Vagina (tissue), 2 donors: ENCODE measurements at places on chromosomes 4 and X.

DNA sequence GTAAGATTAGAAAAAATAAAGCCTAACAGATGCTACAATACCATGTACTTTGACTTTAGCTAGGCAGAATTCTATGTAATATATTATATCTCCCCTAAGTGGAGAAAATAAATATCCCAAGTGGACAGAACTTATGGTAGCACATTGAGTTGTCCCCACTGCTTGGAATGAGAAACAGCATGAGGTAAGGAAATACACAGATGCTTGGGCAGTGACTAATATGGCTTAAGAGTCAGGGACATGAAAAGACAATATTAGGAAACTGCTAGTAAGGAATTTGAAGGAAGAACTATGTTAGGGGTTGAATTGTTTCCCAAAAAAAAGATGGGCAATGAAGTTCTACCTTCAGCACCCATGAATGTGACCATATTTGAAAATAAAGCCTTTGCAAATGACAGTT lies 2265.1 kb downstream of the PCDH7 start:
- no peak for DNase-seq

GRCh38 chr4:179976777-179977176 lies 2266.4 kb upstream of the TENM3 start:
- DNase-seq, result no peak

DNA sequence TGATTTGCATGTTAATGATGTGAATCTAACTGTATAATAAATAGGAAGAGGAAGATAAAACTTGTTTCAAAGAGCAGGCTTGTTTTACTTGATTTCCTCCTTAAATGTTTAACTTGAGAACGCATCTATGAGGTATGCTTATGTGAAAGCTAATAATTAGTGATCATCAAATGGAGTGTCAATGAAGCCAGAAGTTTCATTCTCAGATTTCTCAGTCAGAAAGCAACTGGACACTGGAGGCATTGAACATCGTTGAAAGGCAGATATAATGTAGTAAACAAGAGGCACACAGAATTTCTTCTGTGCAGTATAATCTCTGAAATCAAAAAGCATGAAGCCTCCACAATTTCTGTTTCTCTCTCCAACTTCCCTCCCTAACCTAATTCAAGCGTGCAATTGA lies 672.9 kb downstream of the ADGRL3 start:
- DNase-seq, result no peak

- no peak for DNase-seq
These were observed 423.0 kb upstream of the CNKSR2 start for GRCh38 chrX:20951016-20951810.

GRCh38 chrX:70128071-70128470 lies 5.2 kb upstream of the IGBP1 start:
- no peak for DNase-seq

DNA sequence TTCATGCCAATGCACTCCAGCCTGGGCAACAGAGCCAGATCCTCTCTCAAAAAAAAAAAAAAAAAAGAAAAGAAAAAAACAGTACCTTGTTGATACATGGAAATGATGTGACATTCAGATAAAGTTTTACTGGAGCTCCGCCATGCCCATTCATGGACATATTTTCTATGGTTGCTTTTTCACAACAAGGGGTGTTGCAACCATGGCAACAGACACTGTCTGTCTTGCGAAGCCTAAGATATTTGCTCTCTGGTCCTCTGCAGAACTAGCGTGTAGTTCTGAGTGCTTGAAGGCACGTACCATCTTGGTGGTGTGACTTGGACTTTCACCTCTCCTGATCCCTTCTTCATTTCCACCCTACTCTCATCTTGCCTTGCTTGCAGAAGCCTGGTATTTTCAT lies 53.2 kb downstream of the TBL1X start:
- no peak for DNase-seq

GRCh38 chr4:110492522-110492921 lies 16.6 kb downstream of the ENPEP start:
- DNase-seq, result no peak

GRCh38 chr4:8248091-8248490 lies 21.5 kb upstream of the HTRA3 start:
- DNase-seq, result no peak

- no peak for DNase-seq
These were observed 66.1 kb downstream of the PTTG2 start for GRCh38 chr4:38026158-38026740.

GRCh38 chr4:55768291-55768690 lies 51.3 kb upstream of the EXOC1L start:
- DNase-seq, result no peak

- DNase-seq, result no peak
These were observed 143.4 kb downstream of the AREG start for GRCh38 chr4:74588350-74588749.

DNA sequence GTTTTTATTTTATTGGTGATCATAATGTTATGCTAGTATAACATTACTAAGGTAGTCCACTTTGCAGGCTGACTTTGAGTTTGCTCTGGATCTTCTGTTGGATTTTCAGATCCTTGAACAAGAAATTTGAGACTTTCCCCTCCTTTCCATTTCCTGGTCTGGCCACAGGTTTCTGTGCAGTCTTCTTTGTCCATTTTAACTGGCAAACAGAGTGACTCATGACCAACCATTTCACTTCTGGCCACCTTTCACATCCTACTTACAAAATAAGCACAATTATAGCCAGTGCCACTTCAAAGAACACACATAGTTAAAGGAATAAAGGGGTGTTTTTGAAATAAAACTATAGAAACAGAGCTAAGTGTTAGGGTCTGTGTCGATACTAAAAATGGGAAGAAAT lies 8.4 kb downstream of the ANK2 start:
- DNase-seq, result no peak

- DNase-seq, result no peak
These were observed 211.8 kb downstream of the NPFFR2 start for GRCh38 chr4:72243641-72244040.

GRCh38 chrX:12681047-12681446 lies 110.2 kb upstream of the PRPS2 start:
- no peak for DNase-seq

DNA sequence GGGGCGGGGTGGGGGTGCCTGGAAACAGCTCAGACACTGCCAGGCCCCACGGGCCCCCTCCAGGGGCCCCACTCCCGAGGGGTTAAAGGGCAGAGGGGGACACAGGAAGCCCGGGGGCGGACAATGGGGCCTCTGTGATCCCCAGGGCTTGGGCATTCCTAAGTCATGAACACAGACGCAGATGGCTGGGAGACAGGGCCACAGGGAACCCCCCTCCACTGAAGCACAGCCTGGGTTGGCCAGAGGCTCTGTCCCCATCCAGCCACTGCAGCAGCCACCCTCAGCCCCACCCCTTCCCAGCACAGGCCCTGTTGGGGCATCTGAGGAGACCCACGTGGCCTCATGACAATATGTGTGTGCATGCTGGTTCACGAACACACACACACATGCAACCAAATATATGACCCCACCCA lies 3.9 kb downstream of the L1CAM start:
- DNase-seq, result no peak

- no peak for DNase-seq
These were observed 44.2 kb downstream of the MID1IP1 start for GRCh38 chrX:38845426-38845825.

- no peak for DNase-seq
These were observed 62.4 kb downstream of the TRAPPC11 start for GRCh38 chr4:183721207-183722081.

GRCh38 chrX:41758401-41758800 lies 34.4 kb downstream of the GPR82 start:
- no peak for DNase-seq

DNA sequence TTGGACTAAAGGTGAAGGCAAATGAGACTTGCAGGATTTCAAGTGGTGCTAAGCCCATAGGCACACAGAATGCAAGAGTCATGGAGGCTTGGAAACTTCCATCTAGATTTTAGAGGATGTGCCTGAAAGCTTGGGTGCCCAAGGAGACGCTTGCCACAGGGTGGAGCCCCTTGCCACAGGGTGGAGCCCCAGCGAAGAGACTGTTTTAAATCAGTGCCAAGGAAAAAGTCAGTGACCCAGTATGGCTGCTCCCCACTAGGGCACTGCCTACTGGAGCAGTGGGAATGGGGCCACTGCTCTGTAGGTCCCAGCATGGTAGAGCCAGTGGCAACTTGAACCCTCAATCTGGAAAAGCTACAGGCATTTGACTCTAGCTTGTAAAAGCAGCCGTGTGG lies 794.2 kb upstream of the LCORL start:
- no peak for DNase-seq

DNA sequence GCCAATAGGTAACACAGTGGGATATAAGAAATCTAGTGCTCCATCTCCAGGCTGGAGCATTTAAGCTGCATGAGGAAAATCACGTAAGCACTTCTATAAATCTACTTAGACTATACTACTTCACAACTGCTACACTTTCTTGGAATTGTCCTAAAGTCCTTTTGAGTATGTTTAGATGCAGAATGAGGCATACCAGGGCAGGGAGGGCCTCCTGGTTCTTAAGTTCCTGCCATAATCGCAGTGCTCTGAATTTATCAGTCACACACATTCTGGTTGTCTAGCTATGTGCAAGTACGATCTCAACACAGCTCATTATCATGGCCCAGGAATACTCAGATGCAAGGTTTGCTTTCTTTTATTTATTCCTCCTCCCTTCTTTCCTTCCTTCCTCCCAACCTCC lies 130.3 kb downstream of the GUCY2F start:
- DNase-seq, result no peak

DNA sequence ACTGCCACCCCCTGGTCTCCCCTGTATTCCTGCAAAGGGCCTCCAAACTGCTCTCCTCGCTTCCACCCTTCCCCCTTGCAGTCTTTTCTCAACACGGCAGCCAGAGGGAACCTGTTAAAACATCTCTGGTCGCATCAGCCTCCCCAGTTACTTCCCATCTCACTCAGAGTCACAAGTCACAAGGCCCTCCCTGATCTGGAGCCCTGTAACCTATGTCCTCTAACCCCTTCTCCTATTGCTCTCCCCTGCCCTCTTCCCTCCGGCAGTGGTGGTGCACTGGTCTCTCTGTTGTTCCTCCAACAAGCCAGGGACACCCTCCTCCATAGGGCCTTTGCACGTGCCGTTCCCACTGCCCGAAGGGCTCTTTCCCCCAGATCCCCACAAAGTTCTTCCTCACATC lies 73.2 kb downstream of the SH3KBP1 start:
- DNase-seq, result no peak

- no peak for DNase-seq
These were observed 78.3 kb downstream of the AR start for GRCh38 chrX:67622053-67622585.

- DNase-seq, result no peak
These were observed 3.3 kb downstream of the COQ2 start for GRCh38 chr4:83281307-83281706.

GRCh38 chr4:61675464-61675863 lies 475.3 kb downstream of the ADGRL3 start:
- DNase-seq, result no peak

- no peak for DNase-seq
These were observed 973.3 kb upstream of the FTHL17 start for GRCh38 chrX:32045149-32045548.

- no peak for DNase-seq
These were observed 67.8 kb downstream of the SPCS3 start for GRCh38 chr4:176387571-176387970.

DNA sequence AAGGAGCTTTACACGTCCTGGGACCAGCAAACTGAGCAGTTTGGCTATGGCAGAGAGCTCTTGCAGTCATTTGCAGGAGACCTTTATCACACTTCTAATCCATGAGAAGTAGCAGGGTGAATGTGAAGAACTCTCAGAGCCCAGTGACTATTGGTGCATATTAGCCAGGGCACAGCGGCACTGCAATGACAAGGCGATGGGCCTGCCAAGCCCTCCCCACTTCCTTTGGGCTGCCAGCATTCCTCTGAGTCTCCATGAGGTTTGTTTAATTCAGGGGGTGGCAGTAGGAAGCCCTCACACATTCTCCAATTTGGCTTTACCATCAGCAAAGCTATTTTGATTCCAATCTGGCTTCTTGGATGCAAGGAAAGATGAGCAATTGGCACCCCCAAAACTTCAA lies 79.2 kb upstream of the TSPAN7 start:
- DNase-seq, result no peak
